ENCODE measurements at places on chromosomes 5 and 9.
A peak's percentile ranks its signal among the peaks of the same experiment; 100 is the strongest.

GRCh38 chr9:134623258-134624066, 18.1 kb upstream of the COL5A1 start:
- DNase-seq: no peak

- no peak for DNase-seq
Observed at GRCh38 chr5:118723021-118723338, 265.4 kb downstream of the DTWD2 start.

DNA sequence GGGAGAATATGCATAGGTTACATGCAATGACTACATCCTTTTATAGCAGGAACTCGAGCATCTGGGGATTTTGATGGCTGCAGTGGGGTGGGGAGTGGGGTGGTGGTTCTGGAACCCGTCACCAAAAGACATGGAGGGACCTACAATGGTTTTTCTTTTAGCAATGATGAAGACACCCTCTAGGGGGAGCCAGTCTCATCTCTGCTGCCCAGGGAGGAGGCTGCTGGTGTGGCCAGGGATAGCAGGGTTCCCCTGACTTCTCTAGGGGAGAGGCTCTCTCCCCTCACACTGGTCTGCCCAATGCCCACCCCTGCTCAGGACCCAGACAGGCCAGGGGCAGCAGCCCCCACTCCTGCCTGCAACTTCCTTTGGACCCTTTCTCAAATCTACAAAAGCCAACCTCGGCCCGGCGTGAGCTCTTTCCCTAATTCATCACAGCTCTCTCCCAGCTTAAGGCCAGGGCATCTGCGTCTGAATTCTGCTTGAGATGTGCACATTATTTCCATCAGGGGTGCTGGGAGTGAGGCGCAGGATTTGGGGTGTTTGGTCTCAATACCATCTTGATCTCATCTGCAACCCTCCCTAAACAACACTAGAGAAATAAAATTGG, 73.6 kb upstream of the RETREG1 start:
- peak; percentile 49 for DNase-seq

- no peak for DNase-seq
Observed at GRCh38 chr5:116046823-116047222, 14.6 kb downstream of the ARL14EPL start.

DNA sequence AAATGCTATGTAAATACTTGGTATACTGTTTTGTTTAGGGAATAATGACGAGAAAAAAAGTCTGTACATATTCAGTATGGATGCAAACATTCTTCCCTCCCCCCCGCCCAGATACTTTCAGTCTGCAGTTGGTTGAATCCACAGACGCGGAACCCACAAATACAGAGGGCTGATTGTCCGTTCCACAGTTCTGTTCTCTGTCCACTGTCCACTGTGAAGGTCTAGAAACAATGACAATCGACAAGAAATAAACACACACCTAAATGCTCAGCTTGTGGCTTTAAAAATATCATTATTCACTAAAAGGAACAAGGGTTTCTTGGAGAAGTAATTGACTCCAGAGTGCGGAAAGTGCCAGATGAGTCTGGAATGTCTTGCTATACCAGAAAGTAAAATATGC, 109.1 kb downstream of the TMEM161B start:
- no peak for DNase-seq

- no peak for DNase-seq
Observed at GRCh38 chr9:135221576-135221950, 134.1 kb downstream of the OLFM1 start.

DNA sequence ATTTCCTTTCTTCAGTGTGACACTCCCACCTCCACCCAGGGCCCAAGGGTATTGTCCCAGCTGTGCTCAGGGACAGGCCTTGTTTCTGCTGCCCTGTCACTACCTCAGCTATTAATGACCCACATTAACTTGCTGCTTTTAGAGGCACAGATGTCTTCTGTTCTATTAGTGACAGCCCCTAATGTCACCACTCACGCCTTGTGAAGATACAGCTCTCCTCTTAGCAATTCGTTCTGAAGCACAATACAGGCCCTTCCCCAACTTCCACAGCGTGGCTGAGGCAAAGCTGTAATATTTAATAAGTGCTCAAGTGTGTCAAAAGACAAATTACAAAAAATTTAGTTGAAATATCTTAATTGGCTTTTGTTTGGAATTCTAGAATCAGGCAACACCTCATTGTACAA, 44.7 kb upstream of the HMGCS1 start:
- no peak for DNase-seq

DNA sequence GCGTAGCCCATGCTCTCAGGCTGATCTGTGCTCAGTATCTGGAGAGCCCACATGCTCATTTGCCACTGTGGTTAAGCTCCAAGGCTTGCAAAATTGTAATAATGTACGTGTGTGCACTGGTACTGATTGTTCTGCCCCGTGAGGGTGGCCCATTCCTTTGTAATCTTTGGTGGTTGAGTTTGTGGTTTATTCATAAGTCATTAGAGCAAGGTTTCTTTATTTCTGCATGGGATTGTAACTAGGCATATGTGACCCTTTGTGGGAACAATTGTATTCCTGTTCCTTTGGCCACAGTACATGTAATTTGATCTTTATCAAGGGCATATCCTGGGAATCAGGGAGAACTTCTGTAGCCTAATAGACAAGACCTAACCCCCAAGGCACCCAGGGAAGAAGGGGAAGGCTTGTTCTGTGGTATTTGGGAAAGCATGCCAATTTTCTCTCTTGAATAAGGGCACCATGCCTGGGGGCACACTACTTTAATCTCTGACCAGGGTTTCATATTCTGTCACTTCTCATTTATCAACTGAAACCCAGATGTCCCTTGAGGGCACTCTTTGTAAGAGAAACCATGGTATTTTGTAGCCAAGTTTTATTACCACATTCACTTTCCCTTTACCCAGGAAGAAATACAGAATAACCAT, 74.6 kb downstream of the NPR3 start:
- no peak for DNase-seq

DNA sequence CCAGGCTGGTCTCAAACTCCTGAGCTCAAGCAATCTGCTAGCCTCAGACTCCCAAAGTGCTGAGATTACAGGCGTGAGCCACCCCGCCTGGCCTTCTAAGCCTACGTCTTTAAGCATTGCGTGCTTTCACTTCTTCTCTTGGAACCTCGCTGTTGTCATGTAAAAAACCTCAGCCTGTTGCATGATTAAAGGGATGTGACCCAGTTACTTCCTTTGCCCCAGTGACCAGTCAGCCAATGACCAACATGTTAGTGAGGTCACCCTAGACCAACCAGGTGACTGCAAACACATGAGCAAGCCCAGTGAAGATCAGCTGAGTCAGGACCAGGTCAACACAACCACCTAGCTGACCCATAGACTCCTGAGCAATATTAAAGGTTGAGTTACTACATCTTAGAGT, 10.5 kb downstream of the KIF4B start:
- no peak for DNase-seq

DNA sequence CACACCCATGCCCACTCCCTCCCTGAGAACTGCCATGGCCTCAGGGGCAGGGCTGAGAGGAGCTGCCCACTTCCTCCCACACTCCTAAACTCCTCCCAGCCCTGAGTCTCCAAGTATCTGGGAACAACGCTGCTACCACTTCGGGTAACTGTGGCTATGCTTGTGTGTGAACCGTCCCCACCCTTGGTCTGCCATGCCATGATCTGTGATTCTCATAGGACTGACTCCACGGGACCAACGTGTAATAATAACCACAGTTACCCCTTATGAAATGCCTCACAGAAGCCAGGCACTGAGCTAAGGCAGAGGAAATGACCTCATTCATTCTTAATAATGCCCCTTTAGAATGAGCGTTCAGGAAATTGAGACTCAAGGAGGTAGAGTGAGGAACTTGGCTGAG, 103.9 kb upstream of the SMIM23 start:
- DNase-seq: no peak

- DNase-seq: peak; percentile 58
Observed at GRCh38 chr5:126972062-126972895, 58.1 kb downstream of the MARCHF3 start.

DNA sequence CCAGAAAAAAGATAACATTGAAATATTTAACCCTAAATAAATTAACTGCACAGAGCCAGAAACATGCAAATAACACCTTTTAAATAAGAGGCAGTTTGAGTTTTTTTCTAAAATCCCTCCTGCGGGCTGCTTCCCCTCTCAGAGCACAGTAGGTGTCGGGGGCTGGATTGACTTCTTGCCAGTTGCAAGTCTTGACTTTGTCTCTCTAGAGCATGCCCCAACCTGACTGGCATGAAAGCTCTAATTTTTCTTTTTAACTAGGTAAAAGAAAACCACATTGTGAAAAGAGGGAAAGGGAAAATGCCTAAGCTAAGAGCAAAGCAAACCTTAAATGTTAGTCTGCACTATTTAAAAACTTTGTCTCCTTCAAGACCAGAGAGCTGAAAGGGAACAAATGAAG, 46.4 kb upstream of the DNAH5 start:
- no peak for DNase-seq

All from activated CD8-positive, alpha-beta T cell treated with anti-CD3 and anti-CD28 coated beads, Interleukin-2, amount 10 ng/mL, durations not matched to agents 7 days and 5 days (primary cell).